Choroid plexus epithelial cell (primary cell): ENCODE measurements at places on chromosomes 3 and 15.

- peak; percentile 60 for DNase-seq
These were observed 920.7 kb upstream of the NR2F2 start for GRCh38 chr15:95409626-95410310.

- no peak for DNase-seq
These were observed 5.7 kb downstream of the NT5DC2 start for GRCh38 chr3:52527732-52528585.

DNA sequence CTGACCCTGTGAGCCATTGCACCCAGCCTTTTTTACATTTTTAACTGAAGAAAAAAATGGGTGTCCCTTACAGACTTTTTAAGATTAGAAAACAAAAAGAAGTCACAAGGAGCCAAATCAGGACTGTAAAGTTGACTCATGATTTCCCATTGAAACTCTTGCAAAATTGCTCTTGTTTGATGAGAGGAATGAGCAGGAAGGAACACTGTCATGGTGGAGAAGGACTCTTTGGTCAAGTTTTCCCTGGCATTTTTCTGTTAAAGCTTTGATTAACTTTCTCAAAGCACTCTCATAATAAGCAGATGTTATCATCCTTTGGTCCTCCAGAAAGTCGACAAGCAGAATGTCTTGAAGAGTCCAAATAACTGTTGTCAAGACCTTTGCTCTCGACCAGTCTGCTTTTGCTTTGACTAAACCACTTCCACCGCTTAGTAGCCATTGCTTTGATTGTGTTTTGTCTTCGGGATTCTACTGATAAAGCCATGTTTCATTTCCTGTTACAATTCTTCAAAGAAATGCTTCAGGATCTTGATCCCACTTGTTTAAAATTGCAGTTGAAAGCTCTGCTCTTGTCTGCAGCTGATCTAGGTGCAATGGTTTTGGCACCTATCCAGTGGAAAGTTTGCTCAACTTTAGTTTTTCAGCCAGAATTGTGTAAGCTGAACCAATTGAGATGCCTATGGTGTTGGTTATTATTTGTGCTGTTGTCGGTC lies 369.4 kb downstream of the MAGI1 start:
- peak; percentile 91 for DNase-seq

- peak; percentile 44 for DNase-seq
These were observed 37.9 kb downstream of the CPA3 start for GRCh38 chr3:148903022-148903442.

DNA sequence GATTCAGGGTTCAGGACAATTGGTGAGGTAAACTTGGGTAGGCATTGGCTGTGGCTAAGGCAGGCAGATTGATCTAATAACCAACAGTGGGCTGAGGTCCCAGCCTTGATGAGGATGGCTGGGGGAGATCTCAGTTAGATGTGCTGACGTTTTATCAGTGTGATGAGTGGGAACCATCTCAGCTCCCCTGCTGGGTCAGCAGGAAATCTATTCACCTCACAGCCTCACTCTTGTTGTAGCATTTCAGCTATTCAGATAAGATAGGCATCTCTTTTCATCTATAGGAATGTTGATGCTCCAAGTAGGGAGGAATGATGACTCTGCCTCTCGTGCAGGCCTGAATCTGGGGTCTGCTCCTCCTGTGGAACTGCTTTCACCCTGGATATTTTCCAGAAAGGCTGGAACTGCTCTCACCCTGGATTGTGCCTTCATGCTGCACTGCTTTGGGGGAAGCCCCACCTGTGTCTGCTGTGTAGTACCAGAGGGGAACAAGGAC lies 973.7 kb downstream of the NSUN3 start:
- no peak for DNase-seq

DNA sequence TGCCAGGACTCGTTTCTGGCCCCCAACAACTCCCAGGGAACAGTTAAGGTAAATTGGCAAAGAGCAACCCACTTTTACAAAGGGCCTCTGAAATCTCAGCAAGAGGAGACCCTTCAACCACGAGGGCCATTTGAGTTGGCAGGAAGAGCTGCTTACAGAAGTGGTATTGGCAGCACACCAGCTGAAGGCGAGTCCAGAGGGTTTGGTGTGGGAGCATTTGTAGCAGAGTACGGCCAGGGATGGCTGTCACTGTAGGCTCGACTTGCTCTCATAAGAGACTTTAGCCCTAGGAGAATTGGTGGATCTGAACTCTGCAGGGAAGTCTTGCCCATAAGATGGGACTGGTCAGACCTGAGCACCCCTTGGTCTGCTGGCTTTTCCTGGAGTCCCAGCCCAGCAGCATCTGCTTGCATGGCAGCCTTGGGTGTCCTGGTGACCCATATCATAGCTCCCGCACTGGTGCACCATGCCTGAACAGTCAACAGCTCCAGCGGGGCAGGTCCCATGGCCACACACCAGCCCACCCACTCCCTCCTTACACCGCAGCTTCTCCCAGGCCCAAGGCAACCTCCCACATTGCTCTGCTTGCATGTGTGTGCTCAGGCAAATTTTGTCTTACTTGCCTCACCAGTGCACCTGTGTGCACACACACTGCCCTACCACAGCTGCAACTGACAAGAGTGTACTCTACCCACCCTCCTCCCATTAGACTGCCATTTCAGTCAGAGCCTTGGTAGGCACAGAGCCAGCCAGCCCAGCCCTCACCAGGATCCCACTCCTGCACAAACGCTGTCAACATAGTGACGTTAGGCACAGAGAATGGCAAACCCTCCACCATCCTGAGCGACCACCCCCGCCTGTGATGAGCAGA lies 861.6 kb upstream of the DPPA4 start:
- peak; percentile 23 for DNase-seq

GRCh38 chr3:10907262-10907661 lies 85.3 kb upstream of the SLC6A1 start:
- no peak for DNase-seq

DNA sequence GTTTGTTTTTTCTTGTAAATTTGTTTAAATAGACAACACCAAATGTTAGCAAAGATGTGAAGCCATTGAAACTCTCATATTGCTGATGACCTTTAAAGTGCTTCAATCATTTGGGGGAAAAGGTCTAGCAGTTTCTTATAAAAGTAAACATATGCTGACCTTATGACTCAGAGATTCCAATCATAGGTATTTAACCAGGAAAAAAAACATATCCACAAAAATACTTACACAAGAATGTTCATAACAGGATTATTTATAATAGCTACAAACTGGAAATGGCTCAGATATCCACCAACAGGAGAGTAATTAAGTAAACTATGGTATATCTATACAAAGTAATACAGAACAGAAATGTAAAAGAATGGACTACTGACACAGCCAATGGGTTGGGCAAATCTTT lies 27.1 kb upstream of the RORA start:
- peak; percentile 29 for DNase-seq

DNA sequence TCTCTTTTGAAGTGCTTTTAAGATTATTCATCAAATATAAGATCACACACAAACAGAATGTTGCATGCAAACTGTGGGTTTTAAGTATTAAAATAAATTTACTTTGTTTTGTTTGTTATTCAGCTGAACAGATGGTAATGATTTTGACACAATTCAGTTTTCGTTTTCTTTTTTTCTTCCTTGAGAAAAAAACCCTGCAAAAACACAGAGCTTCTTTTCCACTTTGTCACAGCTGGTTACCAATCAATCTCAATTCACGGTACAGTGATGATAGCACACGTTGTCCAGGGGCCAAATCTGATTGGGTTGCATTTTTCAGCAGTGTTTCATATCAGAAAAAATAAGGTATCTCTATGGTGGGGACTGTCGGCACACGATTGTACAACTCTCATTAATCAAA lies 473.6 kb downstream of the ROBO2 start:
- no peak for DNase-seq

DNA sequence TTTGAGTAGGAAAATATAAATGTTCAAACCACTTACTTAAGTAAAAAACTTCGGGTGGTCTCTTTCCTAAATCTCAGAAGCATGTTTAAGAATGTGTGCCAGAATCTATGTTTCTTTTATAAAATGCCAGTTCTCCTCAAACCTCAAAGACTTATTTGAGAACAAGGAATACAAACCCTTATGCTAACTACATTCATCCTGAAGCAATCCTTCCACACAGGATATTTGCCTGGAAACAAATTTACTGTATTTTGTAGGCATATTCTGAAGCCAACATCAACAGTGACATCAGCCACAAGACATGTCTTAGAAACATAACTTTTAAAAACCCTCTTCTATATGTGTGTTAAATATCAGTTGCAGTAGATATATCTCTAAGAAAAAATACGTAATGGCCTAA lies 1077.0 kb downstream of the ROBO1 start:
- peak; percentile 64 for DNase-seq

DNA sequence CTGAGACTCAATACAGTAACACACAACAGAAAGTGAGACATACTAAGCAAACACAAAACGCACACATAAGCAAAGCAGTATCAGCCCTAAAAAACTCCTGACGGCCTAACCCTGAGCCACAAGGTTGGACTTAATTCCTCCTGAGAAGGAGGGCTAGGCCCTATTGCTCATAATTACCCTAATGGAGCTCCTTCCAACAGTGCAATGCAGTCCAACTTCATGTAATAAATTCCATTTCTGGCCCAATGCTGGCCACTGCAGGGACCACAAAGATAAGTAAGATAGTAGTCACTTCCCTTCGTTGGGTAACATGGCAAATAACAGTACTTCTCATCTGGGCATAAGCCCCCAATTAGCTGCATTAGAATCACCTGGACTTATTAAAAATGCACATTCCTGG lies 4.2 kb downstream of the VPS39 start:
- peak; percentile 4 for DNase-seq

GRCh38 chr3:175378348-175378747 lies 519.2 kb downstream of the NAALADL2 start:
- DNase-seq, result no peak

- no peak for DNase-seq
These were observed 209.3 kb upstream of the SATB1 start for GRCh38 chr3:18634461-18634860.

DNA sequence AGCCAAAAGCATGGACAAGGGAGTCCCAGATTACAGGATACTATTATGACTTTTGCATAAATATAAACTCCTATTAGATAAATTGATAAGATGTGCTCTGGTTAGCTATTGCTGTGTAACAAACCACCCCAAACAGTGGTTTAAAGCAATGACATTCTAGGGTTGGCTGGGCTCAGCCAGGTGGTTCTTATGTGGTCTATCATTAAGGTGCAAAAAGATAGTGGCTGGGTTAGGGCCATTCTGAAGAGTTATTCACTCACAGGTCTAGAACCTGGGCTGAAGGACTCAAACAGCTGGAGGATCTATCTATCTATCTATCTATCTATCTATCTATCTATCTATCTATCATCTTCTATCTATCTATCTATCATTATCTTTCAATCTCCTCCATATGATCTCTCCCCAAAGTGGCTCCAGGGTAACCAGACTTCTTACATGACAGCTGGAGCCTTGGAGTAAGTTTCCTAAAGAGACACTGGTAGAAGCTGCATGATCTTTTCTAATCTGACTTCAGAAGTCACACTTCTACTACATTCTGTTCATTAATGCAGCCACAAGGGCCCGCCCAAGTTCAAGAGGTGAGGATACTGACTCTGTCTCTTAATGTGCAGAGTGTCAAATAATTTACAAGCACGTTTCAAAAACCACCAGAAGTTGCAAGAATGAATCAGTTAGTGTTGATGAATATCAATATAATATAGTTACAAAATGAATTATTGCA lies 74.9 kb upstream of the XCR1 start:
- DNase-seq, result no peak

DNA sequence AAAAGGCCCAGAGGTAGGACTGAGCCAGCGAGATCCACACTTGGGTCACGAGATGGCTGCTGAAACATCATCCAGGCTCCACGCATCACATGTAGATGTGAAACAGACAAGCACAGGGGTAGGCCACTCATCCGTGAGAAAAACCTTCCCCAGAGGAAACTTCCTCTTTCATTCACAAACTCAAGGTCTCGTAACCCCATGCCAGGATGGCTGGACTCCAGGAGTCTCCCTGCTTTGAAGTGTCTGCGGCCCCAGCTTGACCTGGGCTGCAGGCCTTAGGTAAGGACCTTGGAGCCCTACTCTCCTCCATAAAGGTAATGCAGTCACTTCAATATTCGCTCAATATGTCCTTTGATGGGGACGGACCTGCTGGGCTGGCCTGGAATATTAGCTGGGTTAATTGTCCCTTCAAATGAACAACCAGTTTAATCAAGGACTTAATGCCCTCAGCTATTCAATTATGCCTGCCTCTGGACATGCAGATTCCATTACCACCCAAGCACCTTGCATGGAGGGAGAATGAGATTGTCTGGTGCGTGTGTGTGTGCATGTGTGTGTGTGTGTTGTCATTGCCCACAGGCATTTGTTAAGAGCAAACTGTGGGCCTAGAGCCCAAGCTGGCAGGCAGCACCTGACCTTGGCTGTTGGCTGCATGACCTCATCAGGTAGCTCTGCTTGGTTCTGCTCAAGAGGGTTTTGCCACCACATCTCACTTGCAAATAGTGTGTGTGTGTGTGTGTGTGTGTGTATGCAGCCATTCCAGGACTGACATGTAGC lies 186.9 kb upstream of the TLE3 start:
- DNase-seq, result no peak

GRCh38 chr3:94089126-94089525 lies 26.3 kb downstream of the NSUN3 start:
- DNase-seq, result no peak

DNA sequence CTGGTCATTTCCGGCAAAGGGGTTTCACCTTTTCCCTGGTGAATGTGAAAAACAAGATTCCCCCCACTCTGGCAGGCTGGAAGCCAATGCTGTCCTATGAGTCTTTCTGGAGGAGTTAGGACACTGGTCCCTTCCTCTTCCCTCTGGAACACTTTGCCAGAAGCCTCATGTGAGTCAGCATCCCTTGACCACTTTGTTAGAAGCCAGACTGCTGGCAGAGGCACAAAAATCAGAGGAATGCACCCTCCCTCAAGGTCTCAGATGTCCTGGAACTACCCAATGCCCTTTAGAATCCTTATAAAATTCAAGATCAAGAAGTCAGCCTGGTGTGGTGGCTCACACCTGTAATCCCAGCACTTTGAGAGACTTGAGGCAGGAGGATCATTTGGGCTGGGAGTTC lies 26.6 kb downstream of the ITGB5 start:
- DNase-seq, result peak; percentile 96

DNA sequence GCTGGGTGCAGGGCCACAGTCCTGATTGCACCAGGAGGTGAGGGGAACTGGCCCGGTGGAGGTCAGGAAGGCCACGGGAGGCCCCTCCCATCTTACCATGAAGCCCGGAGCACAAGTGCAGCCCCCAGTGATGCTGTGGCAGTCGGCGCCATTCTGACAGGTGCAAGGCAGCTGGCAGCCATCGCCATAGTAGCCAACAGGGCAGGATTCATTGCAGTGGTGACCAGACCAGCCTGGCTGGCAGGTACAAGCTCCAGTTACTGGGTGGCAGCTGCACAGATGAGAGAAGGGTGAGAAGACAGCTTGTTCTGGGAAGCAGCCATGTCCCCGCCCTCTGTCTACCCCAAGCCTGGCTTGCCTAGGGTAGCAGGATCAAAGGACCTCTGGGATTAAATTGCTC lies 88.2 kb downstream of the RAB11A start:
- no peak for DNase-seq
